Cerebellum (tissue), 4 donors: ENCODE measurements at places on chromosomes 16 and 17.
A peak's percentile ranks its signal among the peaks of the same experiment; 100 is the strongest.

DNA sequence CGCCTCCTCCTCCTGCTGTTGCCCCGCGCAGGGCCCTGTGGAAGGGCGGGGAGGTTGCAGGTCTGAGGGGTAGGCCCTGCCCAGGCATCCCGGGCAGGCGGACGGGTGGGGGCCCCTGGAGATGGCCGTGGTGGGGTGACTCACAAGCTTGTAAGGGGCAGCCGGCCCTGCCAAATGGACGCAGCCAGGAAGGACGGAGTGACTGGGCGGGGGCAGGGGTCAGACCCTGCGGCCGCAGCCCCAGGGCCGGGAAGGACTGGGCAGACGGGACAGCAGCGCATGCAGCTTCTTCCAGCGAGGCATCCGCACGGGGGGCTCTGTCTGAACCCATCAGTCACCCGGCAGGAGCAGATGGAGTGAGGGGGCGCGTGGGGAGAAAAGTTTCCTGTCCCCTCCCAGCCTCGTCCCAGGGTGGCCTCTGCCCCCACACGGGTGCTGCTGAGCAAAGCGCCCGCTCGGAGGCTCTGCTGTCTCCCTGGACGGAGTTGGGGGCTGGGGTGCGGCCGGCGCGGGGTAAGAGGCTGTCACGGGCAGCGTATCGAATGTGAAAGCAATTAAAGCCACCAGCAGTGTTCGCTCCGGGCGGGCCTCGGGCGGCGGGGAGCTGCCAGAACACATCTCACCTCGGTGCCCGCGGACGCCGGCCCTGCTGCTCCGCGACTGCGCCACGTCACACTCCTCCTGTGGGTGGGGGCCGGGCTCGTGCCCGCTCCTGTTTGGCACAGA is 5.4 kb upstream of the PRR35 start:
- peak; percentile 36 for DNase-seq

- no peak for DNase-seq
Observed at GRCh38 chr17:80673152-80673920, 128.7 kb downstream of the RPTOR start.

- DNase-seq, result no peak
Observed at GRCh38 chr17:56707312-56708219, 114.1 kb downstream of the NOG start.

DNA sequence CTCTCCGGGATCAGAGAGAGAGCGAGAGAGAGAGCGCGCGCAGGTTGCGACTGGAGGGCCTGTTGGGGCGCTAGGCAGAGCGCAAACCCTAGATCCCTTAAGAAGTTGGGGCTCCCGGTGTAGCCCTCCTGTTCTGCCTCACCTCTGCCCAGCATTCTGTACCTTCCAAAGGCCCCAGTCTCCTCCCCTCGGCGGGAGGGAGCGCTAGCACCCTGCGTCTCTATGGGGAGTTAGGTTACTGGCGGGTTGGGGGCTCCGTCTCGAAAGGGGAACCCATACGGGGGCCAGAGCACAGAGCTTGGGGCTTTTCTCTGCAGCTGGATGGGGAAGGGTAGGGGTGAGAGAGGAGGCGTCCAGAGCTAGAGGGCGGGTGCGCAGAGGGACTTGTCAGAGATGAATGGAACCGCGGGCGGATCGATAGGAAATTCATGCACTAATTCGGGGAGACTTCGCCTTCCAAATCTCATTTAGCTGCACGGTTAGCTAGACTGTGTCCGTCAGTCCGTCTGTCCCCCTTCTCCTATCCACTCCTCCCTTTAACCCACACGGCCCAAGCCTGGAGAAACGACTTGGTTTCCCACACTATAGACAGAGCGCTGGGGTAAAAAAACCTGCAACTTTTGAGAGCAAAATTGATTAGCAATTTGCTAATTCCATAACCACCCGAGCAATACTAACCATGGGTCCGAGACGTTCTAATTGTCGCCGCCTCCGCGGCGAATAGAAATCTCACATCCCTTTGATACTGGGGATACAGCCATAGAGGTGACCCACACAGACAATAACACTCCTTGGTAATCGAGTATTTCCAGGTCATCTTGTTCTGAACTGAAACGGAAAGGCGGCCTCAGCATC is 693 bp upstream of the HOXB4 start:
- DNase-seq, result no peak

- peak; percentile 55 for DNase-seq
Observed at GRCh38 chr16:87186446-87186845, 130.7 kb downstream of the C16orf95 start.
